ENCODE measurements at places on chromosomes 13 and 19.
A peak's percentile ranks its signal among the peaks of the same experiment; 100 is the strongest.

DNA sequence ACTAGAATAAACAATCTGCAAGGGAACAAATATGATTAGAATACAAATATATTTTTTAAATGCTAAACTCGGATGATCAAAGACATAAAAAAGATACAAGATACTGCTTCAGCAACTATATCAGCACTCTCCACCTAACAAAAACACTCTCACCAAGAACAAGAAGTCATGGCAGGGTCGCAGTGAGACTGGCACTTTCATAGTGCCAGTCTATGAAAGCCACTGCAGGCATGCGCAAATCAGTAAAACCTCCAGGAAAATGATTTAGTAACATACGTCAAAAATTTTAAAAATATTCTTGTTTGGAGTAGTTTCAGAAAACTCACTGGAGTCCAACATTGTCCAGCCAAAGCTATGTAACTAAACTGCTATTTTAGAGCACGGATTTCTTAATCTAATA is 295.9 kb downstream of the DIAPH3 start:
- DNase-seq, result no peak

GRCh38 chr13:59277106-59277505 is 886.6 kb downstream of the DIAPH3 start:
- no peak for DNase-seq

- no peak for DNase-seq
Measured at GRCh38 chr13:77767413-77767812, 69.9 kb downstream of the SLAIN1 start.

DNA sequence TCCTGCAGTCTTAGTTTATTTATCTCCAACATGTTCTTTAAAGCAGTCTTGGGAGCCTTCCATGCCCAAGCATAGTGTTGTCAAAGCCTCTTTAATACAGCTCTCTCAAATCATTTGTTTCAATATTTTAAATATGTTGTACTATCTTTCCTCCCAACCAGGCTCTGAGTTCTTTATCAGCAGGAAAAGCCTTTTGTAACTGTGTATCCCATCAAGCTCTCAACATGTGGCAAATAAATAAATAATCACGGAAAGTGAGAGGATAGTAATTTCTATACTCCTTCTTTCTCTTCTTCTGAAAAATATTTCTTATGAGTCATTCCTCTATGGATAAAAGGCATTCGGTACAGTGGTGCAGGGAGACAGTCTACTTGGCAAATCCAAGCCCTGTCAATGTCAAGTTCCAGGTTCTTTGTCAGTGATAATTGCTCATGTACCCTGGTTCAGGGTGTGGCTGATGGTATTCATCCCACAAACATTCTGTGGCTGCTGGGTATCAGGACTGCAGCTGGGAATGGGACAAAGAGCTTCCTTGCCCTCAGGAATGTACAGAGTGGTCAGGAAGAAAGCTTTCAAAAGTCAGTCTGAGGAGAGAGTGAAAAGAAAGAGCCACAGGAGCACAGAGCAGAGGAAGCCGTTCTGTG is 384.3 kb downstream of the EFNB2 start:
- peak; percentile 92 for DNase-seq

GRCh38 chr19:35120492-35120891 is 4.9 kb downstream of the FXYD3 start:
- DNase-seq, result peak; percentile 92

DNA sequence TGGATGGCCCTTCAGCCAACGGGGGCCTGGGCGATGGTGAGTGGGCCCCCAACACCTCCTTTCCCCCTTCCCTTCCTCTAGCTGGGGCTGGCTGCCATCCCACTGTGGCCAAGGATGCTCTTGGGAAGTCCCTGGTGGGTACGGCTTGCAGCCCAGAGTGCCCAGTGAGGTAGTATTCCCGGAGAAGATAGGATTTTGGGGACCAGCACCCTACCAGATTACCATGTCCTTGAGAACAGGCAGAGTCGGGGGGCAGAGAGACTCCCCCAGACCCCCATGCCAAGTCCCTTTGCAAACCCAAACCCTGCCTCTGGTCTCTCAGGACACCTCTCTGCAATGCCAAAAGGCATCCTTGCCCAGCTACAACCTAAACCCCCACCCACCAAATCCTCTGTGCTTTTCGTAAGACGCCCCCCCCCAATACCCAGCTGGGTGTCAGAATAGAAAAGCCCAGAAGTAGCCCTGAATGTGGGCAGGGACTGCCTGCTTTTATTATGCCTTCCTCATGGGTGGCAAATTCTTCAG is 1.7 kb downstream of the HIF3A start:
- peak; percentile 10 for DNase-seq

- no peak for DNase-seq
Measured at GRCh38 chr19:35349614-35350521, 2.2 kb downstream of the FFAR1 start.

DNA sequence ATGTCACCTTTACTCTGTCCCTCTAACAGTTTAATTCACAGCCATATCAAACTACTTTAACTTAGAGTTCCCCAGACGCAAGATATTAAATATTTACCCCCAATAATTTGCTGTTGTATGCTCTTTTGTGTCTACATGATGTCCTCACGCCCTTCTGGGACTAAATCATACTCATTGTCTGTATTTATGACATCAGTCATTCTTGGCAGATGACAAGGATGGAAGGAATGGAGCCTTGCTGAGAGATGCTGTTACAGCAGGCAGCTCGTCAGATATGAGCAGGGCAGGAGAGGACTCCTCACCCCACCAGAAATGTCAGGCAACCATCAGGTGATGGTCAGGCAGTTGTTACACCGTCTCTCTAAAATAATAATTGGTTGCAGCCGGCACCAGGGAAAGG is 41.8 kb downstream of the CARD8 start:
- DNase-seq, result no peak

GRCh38 chr19:32914879-32915660 is 45.5 kb upstream of the SLC7A9 start:
- DNase-seq, result no peak

GRCh38 chr13:50419331-50419865 is 404.2 kb downstream of the KCNRG start:
- no peak for DNase-seq

DNA sequence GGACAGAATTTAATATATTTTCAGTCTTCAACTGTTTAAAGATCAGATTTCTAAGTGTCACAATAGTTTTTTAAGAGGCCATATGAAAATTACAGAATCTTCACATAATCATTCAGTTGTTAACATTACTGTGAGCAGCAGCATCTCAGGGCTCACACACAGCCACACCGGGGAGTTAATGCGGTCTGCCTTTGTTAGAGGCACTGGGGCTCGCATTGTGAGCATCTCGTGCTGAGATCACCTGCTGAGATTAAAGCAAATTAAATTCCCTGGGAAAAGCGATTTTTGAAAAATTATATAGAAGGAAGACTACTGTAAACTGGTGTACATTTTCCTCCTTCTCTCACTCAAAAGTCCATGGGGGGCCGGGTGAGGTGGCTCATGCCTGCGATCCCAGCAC is 16.6 kb downstream of the GPR12 start:
- no peak for DNase-seq

GRCh38 chr13:49183672-49184325 is 36.3 kb upstream of the MLNR start:
- DNase-seq, result no peak

DNA sequence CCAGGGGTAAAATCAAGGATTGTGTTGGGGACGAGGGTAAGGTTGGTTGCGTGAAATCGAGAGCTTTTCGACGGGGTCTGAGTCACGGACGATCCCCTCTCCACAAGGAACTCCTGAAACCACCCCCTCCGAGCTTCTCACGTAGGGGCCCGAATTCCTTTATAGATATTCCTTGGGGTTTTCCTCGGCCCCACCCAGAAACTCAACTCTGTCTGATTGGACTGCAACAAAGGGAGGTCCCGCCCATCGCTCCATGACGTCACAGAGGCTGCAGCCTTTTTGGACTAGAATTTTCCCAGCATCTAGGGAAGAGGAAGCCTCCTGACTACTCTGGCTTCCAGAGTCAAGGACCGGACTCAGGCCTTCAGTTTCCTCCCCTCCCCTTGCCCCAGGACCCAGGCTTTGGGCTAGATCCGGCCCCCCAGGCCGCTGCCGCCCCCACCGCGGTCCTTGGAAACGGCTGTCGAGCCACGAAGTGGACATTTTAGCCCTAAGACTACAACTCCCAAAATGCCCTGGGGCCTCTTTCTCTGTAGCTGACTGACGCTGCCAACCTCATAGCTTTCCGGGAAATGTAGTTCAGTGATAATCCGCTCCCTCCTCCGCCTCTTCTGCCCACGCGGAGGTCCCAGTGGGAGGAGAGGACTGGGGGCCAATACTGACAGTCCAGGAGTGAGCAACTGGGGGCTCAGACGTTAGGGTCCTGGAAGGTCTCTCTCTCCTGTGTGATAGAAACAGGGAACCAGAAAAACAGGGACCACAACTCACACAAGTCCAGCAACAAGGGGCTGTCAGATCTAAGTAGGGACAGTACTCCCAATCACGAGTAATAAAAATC is at the start of gene IZUMO1:
TSS of gene IZUMO1 (minus strand) at position 172 of the 838 bp plus-strand sequence. CDS start 1,050 bp downstream, outside the sequence.
- DNase-seq, result peak; percentile 77

DNA sequence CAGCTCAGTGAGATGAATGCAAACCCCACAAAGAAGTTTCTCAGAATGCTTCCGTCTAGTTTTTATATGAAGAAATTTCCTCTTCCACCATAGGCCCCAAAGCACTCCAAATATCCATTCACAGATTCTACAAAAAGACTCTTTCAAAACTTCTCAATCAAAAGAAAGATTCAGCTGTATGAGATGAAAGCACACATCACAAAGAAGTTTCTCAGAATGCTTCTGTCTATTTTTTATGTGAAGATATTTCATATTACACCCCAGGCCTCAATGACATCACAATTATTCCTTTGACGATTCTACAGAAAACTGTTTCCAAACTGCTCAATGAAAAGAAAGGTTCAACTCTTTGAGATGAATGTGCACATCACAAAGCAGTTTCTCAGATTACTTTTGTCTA is 1819.4 kb downstream of the UQCRFS1 start:
- no peak for DNase-seq

DNA sequence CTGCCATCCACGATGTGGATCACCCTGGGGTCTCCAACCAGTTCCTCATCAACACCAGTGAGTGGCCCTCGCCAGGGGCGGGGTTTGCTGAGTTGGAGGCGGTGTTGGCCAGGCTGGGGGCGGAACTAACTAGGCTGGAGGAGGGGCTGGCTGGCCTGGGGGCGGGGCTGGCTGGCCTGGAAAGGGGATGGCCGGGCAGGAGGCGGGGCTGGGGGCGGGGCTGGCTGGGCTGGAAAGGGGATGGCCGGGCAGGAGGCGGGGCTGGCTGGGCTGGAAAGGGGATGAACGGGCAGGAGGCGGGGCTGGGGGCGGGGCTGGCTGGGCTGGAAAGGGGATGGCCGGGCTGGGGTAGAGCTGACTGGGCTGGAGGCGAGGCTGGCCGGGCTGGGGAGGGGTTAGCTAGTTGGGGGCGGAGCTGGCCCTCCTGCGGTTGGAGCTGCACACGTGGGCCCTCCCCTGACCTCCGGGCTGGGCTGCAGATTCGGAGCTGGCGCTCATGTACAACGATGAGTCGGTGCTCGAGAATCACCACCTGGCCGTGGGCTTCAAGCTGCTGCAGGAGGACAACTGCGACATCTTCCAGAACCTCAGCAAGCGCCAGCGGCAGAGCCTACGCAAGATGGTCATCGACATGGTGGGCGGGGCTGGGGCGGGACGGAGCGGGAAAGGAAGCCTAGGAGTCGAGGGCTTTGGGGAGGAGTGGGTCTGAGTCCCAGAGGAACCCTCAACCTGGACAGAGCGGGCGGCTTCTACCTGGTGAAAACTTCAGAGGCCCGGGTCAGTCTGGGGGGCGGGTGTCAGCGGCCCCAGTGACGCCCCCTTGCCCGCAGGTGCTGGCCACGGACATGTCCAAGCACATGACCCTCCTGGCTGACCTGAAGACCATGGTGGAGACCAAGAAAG is 41.0 kb downstream of the PDE4A start:
- DNase-seq, result peak; percentile 90

- no peak for DNase-seq
Measured at GRCh38 chr19:11210656-11210928, 13.2 kb upstream of the KANK2 start.

- no peak for DNase-seq
Measured at GRCh38 chr13:37481011-37481884, 117.3 kb downstream of the POSTN start.

DNA sequence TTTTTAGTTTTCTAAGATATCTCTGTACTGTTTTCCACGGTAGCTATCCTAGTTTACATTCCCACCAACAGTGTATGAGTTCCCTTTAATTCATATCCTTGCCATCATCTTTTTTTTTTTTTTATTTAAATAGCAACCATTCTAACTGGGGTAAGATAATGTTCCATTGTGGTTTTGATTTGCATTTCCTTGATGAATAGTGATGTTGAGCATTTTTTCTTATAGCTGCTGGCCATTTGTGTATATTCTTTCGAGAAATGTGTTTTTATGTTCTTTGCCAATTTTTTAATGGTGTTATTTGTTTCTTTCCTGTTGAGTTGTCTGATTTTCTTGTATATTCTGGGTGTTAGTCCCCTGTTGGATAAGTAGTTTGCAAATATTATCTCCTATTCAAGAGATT is 454.8 kb downstream of the DACH1 start:
- no peak for DNase-seq

- DNase-seq, result no peak
Measured at GRCh38 chr19:5436106-5436947, 18.9 kb upstream of the ZNRF4 start.

DNA sequence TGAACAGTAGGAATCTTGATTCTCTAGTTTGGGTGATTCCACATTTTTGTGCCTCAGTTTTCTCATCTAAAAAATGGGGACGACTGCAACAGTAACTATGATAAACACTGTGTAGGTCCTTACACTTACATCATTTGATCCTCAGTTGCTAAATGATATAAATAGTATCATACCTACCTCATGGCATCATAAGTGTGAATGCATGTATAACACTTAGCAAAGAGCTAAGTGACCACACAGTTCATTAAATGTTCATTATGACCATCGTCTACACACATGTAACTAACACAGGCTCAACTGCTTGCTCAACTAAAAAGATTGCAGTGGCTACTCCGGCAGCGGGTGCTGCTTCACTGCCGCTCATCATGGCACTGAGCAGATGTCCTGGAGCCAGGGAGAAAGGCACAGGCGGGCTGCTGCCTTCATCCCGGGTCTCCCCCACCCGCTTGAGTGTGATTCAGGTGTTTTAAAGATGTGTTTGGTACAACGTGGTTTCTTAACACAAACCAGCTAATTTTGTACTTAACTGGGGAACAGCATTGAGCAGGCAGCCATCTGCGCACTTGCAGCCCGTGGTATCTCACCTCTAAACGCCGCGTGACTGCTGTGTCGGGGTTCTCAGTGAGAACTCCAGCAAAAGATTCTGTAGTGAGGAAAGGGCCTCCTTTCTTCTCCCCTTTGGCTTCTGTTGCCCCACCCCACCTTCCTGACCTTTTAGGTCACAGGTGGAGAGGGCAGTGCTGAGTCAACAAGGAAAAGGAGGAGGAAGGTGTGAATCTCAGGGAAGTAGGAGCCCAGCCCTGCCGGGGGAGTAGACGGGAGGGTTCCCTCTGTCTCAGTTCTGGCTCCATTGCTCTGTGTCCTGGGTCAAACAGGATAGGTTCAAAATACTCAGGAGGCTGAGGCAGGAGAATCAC is 11.7 kb upstream of the ACTN4 start:
- no peak for DNase-seq

- DNase-seq, result no peak
Measured at GRCh38 chr19:2034729-2035589, 16.1 kb downstream of the MKNK2 start.

GRCh38 chr13:83311886-83312577 is 570.2 kb downstream of the SLITRK1 start:
- DNase-seq, result peak; percentile 3

- DNase-seq, result no peak
Measured at GRCh38 chr13:46372071-46372470, 15.0 kb downstream of the RUBCNL start.

- DNase-seq, result no peak
Measured at GRCh38 chr19:55408533-55408872, 915 bp upstream of the UBE2S start.

- peak; percentile 21 for DNase-seq
Measured at GRCh38 chr13:57624565-57625435, 6.7 kb upstream of the PCDH17 start.

Measured in fibroblast of gingiva (primary cell).